ENCODE measurements at places on chromosomes 4 and X.

DNA sequence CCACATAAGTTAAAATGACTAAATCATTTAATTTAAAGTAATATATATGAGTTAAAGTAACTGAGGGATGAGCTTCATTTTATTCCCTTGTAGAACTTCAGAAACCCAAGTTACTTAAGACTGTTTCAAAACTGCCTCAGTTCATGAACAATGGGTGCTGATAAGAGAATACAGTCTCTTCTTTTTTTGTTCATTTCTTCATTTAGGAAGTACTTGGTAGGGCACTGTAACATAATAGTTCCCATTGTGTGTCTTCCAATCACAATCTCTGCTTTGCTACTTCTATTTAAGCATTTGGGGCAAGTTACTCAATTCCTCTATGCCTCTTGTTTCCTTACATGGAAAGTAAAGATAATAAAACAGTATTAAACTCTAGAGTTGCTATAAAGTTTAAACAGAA is 50.4 kb downstream of the HHIP start:
- DNase-seq = no peak

- no peak for DNase-seq
These were observed 186.9 kb upstream of the HS3ST1 start for GRCh38 chr4:11615601-11616000.

DNA sequence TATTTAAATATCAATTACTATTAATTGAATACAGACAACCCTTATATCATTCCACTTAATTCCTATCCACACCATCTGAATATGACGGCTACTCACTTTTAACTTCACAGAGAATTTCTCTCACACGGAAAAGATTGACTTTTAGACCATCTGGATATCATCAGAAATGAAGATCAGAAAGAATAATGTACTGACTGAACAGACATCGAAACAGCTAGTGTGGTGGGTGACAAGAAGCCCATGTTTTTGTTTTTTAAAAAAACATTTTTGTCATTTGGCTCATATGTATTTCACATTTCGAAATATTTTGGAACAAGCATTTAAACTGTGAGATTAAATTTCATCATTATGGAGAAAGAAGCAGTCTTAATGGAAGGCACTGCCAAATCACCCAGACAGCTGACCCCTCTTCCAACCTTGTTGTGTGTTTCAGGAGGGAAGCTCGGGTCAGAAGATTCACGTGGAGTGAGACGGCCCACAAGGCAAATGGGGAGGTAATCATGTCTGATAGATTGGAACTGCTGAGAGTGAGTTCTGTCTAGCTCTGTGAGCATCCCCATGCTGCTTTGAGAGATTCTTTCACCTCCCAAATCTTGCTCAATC is 204.2 kb upstream of the RASGEF1B start:
- DNase-seq = no peak

DNA sequence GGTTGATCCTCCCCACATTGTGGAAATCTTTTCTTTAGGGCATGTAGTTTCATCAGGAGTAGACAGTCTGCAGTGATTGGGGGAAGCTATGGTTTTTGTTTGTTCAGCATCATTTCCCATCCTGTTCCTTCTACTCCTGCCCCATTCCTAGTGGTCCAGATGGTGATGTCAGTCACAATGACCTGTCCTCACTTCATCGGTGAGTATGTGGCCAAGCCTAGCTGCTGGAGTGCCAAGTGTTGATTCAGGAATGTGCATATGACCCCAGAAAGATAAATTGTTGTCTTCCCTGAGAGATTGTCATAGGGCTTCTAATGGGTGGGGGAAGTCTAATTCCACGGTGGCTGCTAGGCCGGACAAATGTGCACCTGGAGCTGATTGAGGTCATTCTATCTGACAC is 130.6 kb upstream of the FAT1 start:
- no peak for DNase-seq

DNA sequence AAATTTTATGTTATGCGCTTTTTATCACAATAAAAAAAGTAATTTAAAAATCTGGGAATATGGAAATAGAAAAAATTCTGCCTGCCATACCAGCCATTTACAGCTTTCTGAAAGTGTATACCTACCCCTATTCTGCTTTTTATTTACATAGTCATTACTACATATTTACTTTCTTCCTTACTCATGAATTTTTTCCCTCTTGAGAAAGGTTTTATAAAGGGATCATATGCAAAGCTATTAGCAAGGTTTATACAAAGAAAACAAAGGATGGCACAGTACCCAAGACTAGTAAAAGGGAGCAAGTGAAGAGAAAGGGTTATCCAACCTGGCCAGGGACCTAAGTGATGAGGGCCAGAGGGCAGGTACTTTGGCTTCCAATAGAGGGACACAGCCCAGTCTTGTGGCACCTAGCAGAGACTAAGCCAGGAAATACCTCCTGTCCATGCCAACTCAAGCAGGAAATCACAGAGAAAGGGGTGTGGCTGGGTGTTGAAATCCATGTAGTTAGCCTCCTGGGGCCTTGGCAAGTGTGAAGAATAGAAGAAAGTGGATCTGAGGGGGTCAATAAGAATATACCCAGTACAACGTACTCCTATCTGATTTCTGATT is 207.3 kb upstream of the VEGFC start:
- DNase-seq = no peak
